ENCODE measurements at places on chromosomes 16 and 17. TPM values are rescaled to one million over a fixed set of nuclear protein-coding genes. Genes with fewer than 3 reads are reported as not detected.

DNA sequence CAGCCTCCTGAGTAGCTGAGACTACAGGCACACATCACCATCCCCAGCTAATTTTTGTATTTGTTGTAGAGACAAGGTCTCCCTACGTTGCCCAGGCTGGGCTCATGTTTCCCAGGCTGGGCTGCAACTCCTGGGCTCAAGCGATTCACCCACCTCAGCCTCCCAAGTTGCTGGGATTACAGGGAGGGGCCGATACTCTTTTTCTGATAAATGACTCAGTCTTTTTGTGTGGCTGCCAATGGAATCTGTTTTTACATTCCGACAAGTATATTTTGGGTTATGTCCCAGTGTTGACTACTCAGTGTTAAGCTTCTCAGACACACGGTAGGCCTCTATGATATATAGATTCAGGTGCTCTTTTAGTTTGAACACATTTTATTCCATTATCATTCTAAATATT is 58.1 kb downstream of the SLFN11 start:
- peak; percentile 59 for DNase-seq

TMC8 gene
- 1.8 TPM for polyA plus RNA-seq

DNA sequence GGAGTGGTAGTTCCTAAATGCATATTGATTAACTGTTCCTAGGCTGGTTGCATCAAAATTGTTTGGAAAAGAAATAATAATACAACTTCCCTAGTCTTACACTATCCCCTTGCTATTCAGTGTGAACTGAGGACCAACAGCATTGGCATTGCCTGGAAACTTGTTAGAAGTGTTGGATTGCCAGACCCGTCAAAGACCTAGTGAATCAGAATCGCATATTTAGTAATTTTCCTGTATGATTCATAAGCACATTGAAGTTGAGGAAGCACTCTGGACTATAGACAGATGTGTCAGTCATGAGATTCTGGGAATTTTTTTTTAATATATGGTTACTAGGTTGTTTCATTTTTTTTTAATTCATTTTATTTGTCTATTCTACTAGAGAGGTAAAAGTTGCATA is 34.7 kb upstream of the KCNJ16 start:
- no peak for DNase-seq

PIPOX gene
- 0.42 TPM for polyA plus RNA-seq

OR2C1 gene
- not detected for polyA plus RNA-seq

MFAP4 gene
- polyA plus RNA-seq: 29.0 TPM

SEZ6 gene
- polyA plus RNA-seq: not detected

RAP1GAP2 gene
- 18.3 TPM for polyA plus RNA-seq

FOXL1 gene
- 0.57 TPM for polyA plus RNA-seq

DNA sequence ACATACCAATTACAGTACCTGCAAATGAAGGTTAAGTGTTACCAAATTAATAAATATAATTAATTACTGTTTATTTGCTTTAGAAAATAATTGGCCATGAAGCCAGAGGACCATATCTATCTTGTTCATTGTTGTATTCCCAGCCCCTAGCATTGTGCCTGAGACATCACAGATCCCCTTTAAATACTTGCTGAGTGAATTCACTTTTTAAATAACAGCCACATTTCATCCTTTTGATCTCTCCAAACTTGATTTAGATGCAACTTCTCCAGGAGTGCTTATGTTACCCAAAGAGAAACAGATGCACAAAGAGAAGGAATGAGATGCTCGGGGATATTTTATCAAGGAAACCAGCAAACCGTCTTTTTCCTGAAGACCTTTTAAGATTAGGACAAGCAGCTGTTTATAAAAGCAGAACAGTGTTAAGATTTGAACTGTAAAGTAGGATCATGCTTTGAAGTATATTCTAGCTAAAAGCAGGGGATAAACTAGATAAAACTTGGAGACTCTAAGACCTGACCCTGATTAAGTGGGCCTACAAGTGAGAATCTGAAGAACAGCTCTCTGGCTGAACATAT is 66.3 kb downstream of the CHD9 start:
- DNase-seq: no peak

KRTAP4-9 gene
- polyA plus RNA-seq: not detected

NTN3 gene
- not detected for polyA plus RNA-seq

ABCA9 gene
- 11.2 TPM for polyA plus RNA-seq

- DNase-seq: no peak
Measured at GRCh38 chr16:22346483-22346882, 27.9 kb downstream of the CDR2 start.

DNA sequence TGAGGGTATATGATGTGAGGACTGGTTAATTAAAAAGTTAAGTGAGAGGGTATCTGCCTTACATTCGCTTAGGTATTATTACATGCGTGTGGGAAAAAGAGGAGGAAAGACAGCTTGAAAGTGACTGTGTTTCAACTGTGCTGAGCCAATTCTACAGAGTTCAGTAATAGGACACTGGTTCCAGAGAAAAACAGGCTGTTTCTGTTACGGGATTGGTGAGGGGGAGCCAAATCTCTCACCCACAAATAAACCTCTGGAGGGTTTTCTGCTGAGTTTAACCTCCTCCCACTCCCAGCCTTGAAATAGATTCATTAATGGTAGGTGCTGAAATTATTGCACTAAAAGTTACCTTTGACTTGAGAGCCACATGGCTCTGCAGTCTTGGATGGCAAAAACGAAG is 3.9 kb upstream of the KRT26 start:
- DNase-seq: no peak

- no peak for DNase-seq
Measured at GRCh38 chr16:58789351-58789750, 55.2 kb upstream of the GOT2 start.

DNA sequence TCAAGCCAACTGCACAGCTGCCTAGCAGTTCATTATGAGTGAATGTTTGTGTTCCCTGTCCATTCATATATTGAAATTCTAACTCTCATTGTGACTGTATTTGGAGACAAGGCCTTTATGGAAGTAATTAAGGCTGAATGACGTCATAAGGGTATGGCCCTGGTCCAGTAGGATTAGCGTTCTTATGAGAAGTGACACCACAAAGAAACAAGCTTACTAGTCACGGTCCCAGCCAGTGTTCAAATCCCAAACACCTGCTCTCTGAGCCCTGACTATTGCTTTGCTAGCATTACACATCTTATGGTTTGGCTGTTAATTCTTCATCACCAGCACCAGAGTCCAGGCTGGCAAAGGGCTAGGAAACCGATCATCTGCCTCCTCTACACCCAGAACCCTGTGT is 2.2 kb downstream of the ZNF668 start:
- no peak for DNase-seq

DNA sequence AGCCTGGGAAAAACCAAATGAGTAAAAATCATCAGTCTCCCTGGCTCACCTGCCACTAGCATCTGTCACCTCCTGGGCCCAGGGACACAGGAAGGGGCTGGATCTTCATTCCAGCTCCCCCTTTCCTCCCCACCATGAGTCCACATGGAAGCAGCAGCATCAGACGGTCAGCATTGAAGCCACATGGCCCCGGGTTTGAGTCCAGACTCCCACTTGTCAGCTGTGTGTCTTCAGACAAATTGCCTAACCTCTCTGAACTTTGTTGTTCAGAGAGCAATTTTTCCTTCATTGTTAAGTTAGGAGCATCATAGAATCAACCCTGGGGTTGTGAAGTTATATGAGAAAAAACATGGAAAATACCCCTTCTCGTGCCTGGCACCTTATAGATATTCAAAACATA is 10.7 kb downstream of the CACNG4 start:
- DNase-seq: no peak

DNA sequence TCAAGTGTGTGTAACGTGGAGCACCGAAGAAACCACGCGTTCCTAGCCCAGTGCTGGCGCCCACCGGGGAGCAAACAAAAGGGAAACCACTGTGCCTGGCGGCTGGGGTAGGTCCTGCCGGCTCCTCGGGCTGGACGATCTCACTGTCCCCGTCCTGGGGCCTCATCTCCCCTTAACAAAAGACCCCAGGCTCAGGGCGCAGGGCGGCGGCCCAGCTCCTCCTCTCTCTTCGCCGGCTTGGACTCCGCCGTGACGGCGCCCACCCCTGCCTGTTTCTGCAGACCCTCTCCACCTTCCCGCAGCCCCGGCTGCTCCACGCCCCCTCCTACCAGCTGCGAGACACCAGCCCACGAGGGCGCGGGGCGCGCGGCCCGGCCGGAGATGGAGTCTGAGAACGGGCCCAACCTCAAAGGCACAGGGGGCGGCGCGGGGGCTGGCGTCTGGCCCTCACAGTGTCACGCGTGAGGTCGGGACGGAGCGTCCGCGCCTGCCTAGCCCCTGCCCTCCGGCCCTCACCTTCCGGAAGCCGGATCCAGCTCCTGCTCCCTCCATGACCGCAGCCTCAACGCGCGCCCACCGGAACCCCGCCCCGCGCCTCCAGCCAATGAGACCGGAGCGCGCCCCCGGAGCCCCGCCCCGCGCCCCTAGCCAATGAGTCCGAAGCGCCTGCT is at the start of gene CENPX:
TSS of gene CENPX (minus strand) at position 569 of the 671 bp plus-strand sequence. CDS start at position 552, 17 bp downstream.
- DNase-seq: no peak

GRCh38 chr17:82497483-82498405 is 21.8 kb upstream of the FOXK2 start:
- no peak for DNase-seq

SLC22A31 gene
- 0.07 TPM for polyA plus RNA-seq

- no peak for DNase-seq
Measured at GRCh38 chr17:74780443-74781238, 4.5 kb upstream of the NAT9 start.

DNA sequence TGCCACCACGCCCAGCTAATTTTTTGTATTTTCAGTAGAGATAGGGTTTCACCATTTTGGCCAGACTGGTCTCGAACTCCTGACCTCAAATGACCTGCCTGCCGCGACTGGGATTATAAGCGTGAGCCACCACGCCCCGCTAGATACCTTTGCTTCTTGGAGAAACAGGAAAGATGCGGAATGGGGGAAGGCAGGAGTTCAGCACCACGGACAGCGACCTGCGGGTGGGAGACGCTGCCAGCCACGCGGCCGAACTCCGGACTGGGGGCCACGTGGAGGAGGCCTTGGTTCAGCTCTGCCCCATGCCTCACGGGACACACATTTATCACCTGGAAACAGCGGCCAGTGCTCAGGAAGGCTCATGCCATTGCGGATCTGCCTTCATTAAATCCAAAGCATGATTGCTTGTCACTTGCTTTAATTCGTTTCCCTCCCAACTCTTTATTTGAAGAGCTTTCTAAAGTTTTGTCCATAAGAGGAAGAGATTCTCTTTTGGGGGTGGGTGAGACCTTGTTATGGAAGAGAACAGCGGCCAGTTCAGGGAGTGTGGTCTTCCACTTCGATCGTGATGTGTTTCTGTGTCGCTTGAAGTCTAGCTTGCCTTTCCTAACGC is 219.9 kb downstream of the ENGASE start:
- peak; percentile 61 for DNase-seq

RAB34 gene
- 17.7 TPM for polyA plus RNA-seq

- DNase-seq: no peak
Measured at GRCh38 chr16:17548825-17549224, 78.1 kb upstream of the XYLT1 start.

DNA sequence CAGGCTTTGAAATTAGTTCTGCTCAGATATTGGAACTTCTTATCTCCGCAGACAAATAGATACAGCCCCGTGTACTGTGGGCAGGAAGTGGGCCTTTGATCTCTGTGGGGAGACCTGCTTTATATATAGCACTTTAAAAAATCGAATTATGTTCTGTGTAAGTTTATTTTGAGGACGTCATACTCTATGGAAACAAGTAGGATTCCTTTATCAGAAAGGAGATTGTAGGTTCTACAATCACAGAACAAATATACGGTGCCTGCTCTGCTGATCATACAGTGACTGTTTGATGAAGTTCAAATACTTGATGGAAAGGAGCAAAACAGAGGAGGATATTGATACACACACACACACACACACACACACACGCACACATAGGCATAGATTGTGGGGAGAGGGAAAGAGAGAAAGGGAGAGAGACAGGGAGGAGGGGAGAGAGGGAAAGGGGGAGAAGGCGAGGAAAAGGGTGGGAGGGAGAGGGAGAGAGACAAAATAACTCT is 14.7 kb upstream of the TMEM220 start:
- no peak for DNase-seq

Measured in heart left ventricle (tissue), 16 donors.